ENCODE measurements at places on chromosomes 4 and X.
A peak's percentile ranks its signal among the peaks of the same experiment; 100 is the strongest.

DNA sequence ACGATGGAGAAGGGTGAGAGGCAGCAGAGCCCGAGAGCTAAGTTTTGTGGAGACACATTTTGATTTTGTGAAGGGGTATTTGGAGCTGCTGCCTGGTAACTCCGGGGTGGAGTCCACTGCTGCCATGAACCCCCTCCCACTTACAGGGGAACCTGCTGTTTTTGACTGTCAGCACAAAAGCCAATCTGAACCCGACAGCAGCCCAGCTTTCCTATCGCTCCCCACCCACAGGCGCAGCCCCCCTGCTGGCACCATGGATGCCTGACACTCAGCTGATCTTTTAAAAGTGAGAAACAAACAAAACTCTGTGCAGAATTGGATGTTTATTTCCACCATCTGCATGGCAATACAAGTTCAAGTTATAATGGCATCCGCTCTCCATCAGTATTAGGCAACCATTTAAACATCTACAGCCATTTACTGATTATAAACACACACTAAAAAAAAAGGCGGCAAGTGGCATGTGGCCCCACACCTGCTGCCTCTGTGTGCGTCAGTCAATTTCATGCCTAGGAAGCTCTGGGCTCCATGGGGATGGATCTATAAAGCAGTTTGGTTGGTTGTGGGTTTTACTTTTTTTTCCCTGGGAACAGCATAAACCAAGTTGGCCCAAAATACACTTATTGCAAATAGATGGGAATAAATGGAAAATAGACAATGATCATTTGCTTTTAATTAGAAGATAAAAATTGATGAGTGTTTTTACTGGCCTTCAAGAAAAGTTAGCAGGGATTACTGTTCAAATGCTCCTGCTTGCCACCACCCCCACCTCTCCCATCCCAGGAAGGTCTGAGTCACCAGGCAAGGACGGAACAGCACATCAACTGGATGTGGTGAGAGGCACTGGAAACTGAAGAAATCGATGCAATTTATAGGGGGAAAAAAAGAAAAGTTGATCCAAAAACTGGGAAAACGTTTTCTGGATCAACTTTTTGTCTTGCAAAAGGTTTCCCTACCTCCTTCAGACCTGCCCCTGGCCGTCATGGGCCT lies 46.0 kb downstream of the SEPSECS start:
- DNase-seq: no peak

- peak; percentile 4 for DNase-seq
Measured at GRCh38 chrX:65821721-65822496, 154.5 kb downstream of the MSN start.

GRCh38 chr4:112546476-112546875 lies 30.5 kb upstream of the NEUROG2 start:
- no peak for DNase-seq

DNA sequence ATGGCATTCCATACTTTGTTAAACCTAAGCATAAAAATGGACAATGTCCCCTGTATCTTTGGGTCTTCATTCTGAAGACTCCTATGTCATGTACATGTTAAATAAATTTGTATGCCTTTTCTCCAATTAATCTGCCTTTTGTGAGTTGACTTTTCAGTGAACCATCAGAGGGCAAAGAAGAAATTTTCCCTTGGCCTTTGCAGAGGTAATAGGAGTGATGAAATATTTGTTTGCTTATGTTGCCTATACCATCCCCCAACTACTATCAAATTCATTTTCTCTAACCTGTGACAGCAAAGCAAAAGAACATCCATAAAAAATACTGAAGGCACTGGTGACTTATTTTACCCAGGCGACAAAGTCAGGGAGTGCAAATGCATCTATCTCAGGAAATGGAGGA lies 18.2 kb downstream of the NAAA start:
- no peak for DNase-seq

DNA sequence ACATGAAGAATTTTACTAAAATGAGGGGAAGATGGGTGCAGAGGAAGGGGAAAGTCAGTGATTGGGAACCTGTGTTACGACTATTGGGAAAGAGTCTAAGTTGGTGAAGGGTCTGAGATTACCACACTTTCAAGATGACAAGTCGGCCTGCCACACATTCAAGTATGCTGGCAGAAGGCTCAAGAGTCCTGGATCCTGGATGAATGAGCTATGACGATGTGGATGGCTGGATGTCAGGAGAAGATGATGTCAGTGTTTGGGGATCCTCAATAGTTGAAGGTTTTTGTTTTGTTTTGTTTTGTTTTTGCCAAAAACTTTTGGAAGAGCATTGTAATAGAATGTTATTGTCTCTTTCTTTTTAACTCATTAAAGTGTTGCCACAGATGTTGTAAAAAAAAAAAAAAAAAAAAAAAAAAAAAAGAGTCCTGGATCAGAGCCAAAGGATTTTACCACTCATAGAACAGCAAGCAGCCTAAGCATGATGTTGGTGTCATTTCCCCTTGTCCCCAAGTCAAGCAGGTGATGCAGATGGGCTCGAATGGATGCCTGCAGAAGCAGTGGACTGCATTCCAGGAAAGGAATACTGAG lies 120.6 kb downstream of the REELD1 start:
- DNase-seq: no peak
